ENCODE measurements at places on chromosomes 5 and 9.
A peak's percentile ranks its signal among the peaks of the same experiment; 100 is the strongest.

GRCh38 chr9:27675354-27675753 lies 102.1 kb upstream of the C9orf72 start:
- DNase-seq: no peak

- no peak for DNase-seq
Measured at GRCh38 chr9:23717505-23717904, 108.5 kb downstream of the ELAVL2 start.

DNA sequence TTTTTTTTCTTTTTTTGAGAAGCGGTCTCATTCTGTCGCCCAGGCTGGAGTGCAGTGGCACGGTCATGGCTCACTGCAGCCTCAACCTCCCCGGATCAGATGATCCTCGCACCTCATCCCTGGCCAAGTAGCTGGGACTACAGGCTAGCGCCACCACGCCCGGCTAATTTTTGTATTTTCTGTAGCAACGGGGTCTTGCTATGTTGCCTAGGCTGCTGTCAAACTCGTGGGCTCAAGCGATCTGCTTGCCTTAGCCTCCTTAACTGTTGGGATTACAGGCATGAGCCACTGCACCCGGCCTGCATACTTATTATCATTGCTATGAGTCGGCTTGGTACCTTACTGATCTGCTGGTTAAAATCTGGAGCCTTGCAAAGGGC lies 790 bp upstream of the IARS1 start:
- peak; percentile 27 for DNase-seq

GRCh38 chr5:168607946-168608345 lies 28.8 kb upstream of the PANK3 start:
- DNase-seq: no peak

DNA sequence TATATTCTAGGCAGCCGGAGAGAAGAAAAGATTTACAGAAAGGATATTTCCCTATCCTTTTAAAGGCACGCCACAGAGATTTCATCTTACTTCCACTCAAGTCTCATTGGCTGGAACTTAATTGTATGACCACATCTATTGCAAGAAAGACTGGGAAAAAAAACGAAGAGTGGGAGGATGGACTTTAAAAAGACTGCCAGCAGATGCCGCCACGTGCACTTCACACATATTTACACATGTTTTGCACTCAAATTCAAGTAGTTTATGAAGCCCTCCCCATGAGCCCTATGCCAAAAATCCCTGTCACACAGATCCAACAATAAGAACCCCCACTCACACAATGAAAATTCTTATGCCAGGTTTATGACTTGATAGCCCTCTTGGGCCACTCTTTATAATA lies 138.5 kb upstream of the TYRP1 start:
- peak; percentile 45 for DNase-seq

Measured in D341Med (cell line).